Activated naive CD4-positive, alpha-beta T cell treated with anti-CD3 and anti-CD28 coated beads, Interleukin-2, amount 50 U/mL, for 72 hours (primary cell): ENCODE measurements at places on chromosomes 2 and 18. TPM values are rescaled to one million over a fixed set of nuclear protein-coding genes. Genes with fewer than 3 reads are reported as not detected.

Gene ANKRD23
- total RNA-seq = 3.7 TPM

GRCh38 chr18:75377926-75378325 lies 49.6 kb downstream of the SMIM21 start:
- DNase-seq = no peak

DNA sequence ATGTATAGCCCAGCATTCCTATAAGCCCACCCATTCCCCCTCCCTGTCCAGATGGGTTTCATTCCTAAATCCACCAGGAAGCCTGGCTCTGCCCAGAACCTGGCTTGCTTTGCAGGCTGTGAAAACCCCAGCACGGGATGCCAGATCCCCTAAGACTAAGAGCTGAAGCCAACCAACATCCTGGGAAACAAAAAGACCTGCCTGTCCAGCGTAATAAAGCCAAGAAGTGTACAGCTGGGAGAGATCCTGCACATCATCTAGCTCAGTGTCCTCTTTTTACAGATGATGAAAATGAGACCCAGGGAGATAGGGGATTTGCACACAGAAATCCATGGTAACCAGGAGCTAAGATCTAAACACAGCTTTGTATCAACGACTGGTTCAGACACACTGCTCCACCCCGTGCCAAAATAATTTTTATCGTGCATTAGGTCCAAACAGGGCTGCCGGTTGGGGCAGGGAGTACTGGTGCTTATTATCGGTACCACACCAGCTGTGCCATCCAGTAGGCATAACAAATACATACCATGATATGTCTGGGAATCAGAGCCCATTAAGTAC lies 2.9 kb downstream of the RND3 start:
- DNase-seq = no peak

Gene HOXD1
- total RNA-seq = not detected

GRCh38 chr2:140442319-140442718 lies 1662.1 kb upstream of the NXPH2 start:
- DNase-seq = no peak

Gene CYP27C1
- total RNA-seq = not detected

Gene MERTK
- total RNA-seq = 1.0 TPM

GRCh38 chr2:65390134-65390533 lies 42.3 kb downstream of the SPRED2 start:
- peak; percentile 27 for DNase-seq

- no peak for DNase-seq
Observed at GRCh38 chr18:32183503-32183902, 6.3 kb upstream of the MEP1B start.
